SHP77 treated with DMSO at 0.1 percent for 48 hours (cell line): ENCODE measurements at places on chromosomes 4 and X.

DNA sequence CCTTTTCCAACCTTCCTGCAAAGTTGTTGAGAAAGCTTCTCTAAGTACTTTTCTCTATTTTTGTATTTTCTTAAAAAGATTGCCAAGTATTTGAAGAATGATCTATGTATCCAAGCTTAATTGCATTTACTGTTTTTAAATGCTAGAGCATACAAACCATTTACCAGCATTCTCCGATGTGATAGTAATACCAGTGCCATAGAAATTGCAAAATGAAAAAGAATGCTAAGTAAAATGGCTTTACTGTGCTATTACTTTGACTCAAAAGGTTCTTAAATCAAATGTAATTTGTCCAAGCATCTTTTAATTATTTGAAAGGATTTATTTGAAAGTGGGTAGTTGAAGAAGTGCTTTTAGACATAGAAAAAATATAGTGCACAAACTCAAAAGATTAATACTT, 1183.2 kb downstream of the RAPGEF2 start:
- DNase-seq, result no peak

DNA sequence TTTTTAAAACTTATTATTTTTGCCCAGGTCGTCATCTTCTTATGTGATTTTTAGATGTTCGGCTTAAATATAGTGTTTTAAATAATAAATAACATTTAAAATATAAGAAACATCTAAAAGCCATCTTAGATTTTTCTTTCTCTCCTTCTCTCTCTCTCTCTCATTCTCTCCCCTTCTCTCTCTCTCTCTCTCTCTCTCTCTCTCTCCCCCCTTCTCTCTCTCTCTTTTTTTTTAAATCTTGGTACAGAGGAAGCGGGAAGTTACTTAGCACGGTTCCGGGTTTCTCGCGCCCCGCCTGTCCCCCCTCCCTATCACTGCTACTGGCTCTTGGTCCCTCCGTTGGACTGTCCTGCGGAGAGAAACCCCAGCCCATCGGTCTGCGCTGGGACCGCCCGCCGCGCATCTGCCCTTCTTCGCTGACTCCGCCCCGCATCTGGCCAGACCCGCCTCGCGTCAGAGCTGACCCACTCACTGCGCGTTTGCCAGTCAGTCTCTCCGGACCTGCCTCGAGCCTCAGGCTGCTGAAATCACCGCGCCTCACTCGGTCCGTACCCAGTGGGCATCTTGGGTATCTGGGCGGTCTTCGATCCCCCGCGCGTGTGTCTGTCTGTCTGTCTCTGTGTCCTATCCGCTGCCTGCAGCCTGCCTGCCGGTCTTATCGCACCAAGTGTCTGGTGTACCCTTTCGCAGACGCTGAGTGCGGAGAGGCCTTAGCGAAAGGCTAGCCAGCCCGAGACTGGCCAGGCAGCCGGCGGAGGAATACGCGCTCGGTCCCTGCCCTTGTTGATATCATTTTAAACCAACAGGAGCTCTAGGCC, at the start of gene PABPC5:
Gene PABPC5 (plus strand): TSS at position 489 of the 818 bp plus-strand sequence. CDS start 739 bp downstream, outside the sequence.
- DNase-seq, result no peak

GRCh38 chr4:182179751-182180150, 63.5 kb upstream of the TENM3 start:
- DNase-seq, result no peak

DNA sequence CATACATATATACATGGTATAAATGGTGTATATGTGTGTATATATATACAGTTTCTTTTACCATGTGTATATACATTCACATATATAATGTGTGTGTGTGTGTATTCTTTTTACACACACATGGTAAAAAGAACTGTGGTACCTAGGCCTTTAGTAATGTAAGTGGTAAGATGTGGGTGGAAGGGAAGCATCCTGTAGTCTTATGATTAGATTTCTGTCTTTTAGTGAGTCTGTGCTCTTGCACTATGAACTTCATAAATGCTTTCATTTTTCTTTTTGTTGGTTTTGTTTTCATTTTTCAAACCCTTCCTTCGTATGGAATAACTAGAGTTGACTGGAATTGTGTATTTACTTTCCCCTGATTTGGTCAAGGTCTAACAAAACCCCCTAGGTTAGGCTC, 12.1 kb downstream of the PABPC4L start:
- no peak for DNase-seq

DNA sequence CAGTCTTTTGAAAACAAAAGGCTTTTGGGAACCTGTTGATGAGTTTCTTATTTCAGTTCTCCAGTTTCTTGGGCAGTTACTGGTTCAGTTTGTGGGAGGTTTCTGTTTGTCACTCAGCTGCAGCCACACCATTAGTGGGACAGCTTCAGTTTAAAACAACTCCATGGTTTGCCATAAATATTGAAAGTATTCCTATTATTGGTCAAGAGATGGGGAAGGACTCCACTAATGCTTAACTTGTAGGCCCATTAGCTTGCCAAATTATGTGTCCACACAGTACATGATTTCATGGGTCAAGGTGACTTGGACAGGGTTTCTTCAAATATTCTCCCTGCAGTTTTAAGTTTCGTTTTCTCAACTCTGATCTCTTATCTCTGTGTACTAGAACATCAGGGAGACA, 15.5 kb upstream of the ASIC5 start:
- DNase-seq, result no peak

GRCh38 chr4:29013341-29013740, 1706.8 kb upstream of the PCDH7 start:
- no peak for DNase-seq

DNA sequence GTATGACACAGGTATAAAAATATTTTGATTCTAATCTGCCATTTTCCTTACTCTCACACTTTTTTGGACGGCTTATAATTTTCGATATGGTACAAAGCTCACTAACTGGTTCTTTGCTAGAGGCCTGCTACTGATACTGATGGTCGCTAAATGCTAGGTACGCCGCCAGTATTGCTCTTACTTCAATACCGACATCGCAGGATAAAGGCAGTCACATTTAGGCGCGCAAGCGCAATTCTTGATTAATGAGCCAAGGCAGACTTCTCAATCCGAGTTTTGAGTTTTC, 557 bp upstream of the USP38 start:
- no peak for DNase-seq

GRCh38 chr4:7328913-7329638, 105.7 kb downstream of the PSAPL1 start:
- no peak for DNase-seq

DNA sequence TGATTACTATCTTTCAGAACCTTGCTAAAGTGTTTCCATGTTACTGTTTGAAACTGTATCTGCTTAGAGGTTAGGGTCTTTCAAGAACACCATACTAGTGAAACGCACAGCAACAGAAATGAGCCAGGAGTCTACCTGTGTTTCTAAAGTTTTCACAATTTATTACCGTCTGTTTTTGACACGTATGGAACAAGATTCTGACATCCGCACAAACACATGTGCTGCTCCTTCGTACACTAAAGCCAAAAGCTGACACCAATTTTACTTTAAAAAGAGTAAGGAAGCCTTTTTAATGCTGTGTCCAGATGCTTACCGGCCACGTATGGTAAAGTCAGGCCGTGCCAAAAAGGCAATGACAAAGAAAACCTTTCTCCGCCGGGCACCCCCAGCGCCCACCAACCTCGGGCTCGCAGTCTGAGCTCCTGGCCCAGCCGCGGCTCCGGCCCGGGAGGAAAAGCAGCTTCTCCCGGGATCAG, 532 bp downstream of the RPS4X start:
- no peak for DNase-seq

- peak; percentile 98 for DNase-seq
Measured at GRCh38 chr4:53653484-53654053, 62.3 kb upstream of the LNX1 start.

GRCh38 chrX:40410859-40411258, 169.9 kb upstream of the ATP6AP2 start:
- no peak for DNase-seq

GRCh38 chrX:35711281-35711680, 86.9 kb upstream of the MAGEB16 start:
- no peak for DNase-seq

DNA sequence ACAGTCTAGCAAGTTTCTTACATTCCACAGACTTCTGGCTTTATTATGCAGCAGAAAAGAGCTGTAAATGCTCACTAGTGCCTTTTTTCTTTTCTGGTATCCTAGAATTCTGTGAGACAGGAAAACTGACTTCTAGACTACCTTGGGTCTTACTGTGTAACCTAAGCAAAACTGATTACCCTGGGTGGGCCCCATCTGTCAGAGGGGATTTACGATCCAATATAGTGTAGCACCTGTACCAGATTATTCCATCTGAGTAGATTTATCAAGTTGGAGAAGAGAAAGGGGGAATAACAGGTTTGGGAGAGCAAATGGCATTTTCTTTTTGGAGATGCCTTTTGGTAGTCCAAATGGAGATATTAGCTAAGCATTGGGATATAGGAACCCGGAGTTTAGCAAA, 46.7 kb downstream of the FSTL5 start:
- DNase-seq, result no peak

GRCh38 chr4:30828264-30828926, 108.2 kb downstream of the PCDH7 start:
- no peak for DNase-seq

GRCh38 chrX:27860337-27860736, 52.5 kb downstream of the MAGEB10 start:
- DNase-seq, result no peak

- no peak for DNase-seq
Measured at GRCh38 chr4:2714061-2714770, 41.9 kb downstream of the TNIP2 start.

GRCh38 chr4:67694662-67695061, 6.3 kb downstream of the UBA6 start:
- no peak for DNase-seq

DNA sequence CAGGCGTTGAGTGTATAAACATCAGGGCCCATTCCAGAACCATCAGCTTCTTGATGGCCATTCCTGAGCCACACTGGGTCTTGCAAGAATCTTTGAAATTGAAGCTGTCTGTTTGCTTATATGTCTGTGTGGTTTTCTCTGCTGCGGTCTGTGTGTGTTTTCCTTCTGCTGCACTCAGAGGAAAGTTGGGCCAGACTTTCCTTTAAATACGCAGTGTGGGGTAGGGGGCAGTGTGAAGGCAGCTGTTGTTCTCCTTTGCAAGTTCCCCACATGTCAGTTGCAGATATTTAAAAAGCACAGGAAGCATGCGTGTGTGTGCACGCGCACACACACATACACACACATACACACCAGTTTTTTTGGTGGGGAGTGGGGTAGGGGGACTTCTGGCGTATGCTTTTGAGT, 32.1 kb downstream of the CCKAR start:
- no peak for DNase-seq

- DNase-seq, result peak; percentile 31
Measured at GRCh38 chr4:121696581-121697461, at the start of gene ANXA5. Gene ANXA5, minus strand, starts transcription at chr4:121696980. Its CDS starts 391 bp downstream, at chr4:121696589.

- no peak for DNase-seq
Measured at GRCh38 chrX:100904433-100904832, 24.3 kb downstream of the XKRX start.

GRCh38 chr4:85543832-85544231, 68.9 kb downstream of the ARHGAP24 start:
- DNase-seq, result no peak

DNA sequence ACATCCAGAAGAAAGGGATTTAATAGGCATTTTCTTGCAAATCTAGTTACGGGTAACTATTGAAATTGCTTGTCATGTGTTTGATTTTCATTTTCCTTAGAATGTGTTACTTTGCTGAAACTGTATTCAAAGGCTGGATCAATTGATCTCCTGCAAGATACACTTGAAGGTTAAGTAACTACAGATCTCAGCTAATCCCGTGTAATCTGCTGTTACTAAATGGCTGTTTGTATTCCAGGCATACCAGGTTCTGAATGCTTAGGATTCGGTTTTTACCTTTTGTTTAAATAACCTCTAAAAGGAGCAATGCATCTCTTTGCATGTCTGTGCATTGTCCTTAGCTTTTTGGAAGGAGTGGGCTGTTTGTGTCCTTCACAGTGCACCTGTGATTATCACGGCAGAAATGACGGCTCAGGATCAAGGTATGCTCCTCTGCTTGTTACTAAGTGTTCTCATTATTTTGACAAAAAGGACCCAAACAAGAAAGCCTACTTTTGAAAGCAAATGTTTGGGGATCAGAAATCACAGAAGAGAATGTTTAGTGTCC, at the start of gene LRIT3:
Gene LRIT3 (plus strand): TSS at position 212 of the 547 bp plus-strand sequence. CDS start 95 bp downstream, at position 307.
- no peak for DNase-seq

GRCh38 chrX:73683236-73683859, 120.4 kb downstream of the CHIC1 start:
- DNase-seq, result no peak

DNA sequence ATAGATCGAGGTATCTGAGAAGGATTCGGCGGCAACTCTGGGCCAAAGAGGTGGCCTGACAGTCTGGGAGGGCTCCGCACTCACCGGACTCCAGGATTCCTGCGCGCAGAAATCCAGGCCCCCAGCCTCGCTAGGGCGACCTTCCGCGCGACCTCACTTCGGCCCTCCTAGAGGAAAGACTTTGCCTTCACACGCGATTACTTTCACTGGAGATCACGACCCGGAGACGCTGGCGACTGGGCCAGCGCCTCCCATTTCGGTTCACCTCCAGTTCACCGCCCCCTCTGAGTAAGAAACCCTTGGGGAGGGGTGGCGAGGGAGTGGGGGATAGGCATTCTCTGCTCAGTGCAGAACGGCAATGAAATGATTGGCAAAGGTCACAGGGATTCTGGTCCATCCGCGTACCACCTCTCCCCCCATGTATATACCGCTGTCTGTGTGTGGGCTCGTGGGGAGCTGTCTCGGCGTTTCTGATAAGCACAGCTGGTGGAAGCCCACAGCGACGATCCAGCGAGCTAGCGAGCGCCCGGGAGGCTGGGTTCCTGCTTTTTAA, 2.5 kb downstream of the POU3F4 start:
- DNase-seq, result no peak

- no peak for DNase-seq
Measured at GRCh38 chr4:64497491-64497890, 88.2 kb upstream of the TECRL start.

- no peak for DNase-seq
Measured at GRCh38 chrX:136910565-136911035, 30.1 kb upstream of the RBMX start.

DNA sequence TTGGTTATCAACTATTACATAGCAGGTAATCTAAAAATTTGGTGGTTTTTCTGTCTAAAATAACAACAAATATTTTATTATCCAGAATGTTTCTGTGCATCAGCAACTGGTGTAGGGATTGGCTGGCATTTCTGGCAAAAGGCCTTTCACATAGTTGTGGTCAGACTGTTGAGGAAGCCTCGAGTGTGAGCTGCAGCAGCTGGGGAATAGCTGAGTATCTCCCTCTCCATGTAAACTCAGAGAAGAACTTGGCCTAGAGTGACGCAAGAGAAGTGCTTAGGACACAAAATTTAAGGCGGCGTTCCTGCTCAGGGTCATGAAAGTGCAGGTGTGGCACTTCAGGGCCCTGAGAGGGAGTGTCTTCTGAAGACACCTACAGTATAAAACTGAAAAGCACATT, 558.9 kb downstream of the SPOCK3 start:
- no peak for DNase-seq

DNA sequence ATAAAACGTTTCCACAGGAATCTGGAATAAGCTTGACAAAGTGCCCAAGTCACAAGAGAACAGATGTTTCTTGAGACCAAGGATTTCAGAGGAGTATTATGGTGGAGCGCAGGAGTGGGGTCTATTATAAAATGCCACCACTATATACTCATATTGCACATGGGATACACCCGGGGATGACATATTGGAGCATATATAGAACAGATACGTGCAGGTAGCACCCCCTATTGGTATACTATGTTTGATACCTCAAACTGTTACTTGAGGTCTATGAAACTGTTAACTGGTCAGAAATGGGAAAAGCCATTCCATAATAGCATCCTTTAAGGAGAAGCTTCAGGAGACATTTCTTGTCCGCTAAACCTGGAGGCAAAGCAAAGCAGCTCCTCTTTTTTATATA, 86.0 kb downstream of the PCYT1B start:
- DNase-seq, result no peak

- no peak for DNase-seq
Measured at GRCh38 chr4:140213116-140213515, 59.1 kb upstream of the MAML3 start.
